ENCODE measurements at places on chromosomes 7 and 10.

GRCh38 chr7:28661826-28662595 lies 249.7 kb downstream of the CREB5 start:
- no peak for DNase-seq

DNA sequence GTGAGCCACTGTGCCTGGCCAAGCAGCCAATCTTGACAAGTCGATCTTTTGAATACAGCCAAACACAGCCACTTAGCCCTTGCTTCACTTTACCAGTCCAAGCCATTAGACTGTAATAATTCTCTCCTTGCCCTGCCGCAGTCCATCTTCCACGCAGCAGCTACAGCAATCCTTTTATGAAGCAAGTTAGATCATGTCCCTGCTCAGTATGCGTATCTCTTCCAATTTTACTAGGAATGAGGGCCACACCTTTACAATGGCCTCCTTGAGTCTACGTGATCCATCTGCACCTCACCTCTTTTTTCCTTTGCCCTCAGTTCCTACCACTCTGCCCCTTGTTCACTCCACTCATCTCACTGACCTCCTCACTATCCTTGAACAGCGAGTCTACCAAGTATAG lies 22.2 kb downstream of the GSAP start:
- DNase-seq = no peak

DNA sequence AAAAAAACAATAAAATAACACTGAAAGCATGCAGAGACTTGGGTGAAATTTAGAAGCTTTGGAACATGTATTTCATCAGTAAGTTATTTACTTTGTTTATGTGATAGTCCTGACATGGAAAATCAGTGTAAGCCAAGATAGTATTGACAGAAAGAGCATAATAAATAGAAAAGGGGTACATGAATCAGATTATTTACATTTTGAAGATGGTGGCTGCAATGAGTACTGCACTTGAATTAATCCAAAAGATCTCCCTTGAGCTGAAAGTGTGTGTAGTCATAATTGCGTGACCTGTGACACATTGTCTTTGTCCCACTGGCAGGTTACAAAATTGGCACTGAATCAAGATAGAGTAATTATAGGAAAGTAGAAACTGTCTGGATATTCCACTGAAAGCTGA lies 562.9 kb downstream of the GFRA1 start:
- no peak for DNase-seq

DNA sequence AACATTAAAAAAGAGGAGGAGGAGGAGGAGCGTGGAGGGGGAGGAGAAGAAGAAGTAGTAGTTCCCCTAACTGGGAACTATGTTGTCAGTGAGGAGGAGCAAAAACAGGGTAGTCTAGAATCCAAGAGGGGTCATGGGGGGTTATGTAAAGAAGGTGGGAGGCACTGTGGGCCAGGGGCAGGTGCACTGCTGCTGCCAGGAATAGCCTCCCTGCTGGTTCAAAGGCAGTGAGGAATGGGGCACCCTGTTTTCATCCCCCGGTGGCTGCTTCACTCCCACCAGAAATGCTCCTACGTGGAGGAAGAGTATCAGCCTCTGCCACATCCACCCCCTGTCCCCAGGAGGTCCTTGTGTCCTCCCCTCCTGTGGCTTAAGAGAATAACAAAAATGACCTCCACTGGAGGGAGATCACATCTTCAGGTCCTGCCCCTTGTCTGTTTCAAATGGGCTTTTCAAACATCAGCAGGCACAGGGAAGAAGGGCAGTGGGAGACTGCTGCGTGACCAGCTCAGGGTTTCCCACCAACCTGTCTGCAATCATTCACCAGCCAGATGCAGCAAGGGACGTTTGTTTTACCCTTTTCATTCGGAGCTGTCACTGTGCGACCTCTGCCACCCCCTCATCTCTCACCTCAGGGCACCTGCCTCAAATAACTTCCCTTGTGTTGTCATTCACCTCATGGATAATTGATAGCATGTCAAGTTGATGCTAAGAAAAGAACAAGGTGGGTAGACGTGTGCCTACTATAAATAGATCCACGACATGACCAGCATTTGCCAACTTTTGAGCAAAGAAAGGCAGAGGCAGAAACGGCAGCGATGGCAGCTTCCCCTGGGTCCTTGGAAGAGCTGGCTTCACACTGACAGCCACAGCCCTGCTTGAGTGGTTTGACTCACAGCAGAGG lies 92.6 kb downstream of the DGKI start:
- no peak for DNase-seq

GRCh38 chr10:125782054-125782453 lies 6.4 kb upstream of the MMP21 start:
- no peak for DNase-seq

- no peak for DNase-seq
Observed at GRCh38 chr10:34538281-34538829, 276.7 kb downstream of the PARD3 start.

- no peak for DNase-seq
Observed at GRCh38 chr7:90536449-90536848, 59.7 kb upstream of the CDK14 start.

DNA sequence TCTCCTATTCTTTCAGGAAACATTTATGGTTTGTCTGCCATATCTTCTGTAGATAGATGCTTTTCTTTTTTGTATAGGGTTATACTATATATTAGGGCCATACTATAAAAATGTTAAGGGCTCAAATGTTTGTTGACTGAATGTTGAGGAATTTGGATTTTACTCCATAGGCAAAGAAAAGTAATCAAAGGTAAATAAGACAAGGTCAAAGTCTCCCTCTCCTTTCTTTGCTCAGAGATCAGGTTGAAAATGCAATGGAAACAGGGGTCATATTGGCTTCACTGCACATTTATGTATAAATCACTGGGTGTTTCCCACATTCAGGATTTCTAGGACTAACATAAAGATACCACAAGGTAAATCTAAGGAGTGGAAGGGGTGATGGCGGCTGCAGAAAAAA lies 291.4 kb upstream of the FZD8 start:
- no peak for DNase-seq

GRCh38 chr10:60466267-60467201 lies 76.9 kb upstream of the ANK3 start:
- DNase-seq = no peak

DNA sequence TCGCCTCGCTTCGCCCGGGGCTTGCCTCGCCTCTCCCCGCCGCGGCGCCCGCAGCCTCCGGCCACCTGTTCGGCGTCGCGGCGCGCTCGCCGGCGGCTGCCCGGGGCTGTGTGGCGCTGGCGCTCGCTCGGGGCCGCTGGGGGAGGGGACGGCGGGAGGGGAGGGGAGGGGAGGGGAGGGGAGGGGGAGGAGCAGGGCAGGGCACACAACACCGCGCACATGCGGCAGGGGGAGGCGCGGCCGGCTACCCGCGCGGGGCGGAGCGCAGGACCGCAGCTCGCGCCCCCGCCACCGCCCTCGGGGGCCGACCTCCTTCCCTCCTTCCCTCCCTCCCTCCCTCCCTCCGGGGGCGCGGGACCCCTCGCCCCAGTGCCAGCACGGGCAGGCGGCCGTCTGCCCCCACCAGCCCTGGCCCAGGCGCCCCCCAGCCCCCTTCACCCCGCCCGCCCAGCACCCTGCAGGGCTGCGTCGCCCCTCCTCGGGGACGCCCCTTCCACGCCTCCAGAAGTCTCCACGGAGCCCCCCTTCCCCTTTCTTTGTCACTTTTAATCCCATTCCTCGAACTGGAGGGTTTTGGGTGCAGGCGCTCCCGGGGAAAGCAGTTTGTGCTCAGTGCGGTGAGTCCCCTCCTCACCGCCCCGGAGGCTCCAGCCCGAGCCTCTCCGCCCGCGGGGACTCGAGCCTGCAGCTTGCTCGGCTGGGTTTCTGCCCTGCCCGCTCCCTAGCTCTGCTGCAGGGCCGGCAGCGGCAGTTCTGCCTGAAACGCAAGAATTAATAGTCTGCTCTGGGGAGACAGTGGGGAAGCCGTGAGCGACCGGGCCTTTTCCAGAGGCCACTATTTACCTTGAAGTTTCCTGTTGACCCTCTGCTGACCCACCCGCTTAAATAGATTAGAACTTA lies at the start of gene PARD3:
TSS of gene PARD3 (minus strand) at position 112 of the 900 bp plus-strand sequence. CDS start 301 bp downstream, outside the sequence.
- no peak for DNase-seq

DNA sequence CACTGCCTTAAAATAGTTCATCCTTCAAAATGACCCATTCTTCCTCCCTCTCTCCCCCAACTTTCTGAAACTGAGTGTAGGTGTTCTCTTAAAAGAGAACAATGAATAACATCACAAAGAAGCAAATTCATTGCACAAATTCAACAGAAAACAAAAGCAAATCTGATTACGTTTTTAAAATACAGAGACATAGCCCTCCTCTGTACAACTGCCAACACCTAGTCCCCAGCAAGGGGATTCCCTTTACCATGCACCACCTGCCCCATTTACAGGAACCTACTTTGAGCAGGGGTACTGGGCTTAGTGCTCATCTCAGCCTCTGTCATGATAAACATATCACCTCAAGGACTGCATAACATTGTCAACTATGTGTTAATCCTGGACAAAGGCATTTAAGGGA lies 302.8 kb upstream of the AOAH start:
- DNase-seq = no peak
